ENCODE measurements at places on chromosomes 7 and 10.

GRCh38 chr7:150322114-150322832, 882 bp upstream of the LRRC61 start:
- DNase-seq = no peak

DNA sequence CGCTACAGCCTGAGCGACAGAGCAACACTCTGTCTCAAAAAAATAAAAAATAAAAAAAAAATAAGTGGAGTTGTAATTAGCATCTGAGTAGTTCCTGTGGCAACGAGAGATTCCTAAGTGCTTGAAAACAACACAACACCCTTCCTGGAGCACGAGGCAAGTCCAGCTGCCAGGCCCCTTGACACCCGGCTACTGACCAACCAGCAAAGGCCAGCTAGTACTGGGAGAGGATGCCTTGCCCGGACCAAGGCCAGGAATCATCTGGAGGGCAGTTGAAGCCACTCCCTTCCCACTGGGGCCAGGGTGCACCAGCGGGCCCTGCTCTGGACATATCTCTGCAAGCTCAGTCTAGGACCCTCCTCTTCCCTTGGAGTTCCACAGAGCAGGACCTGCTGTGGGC, 536 bp downstream of the C10orf105 start:
- no peak for DNase-seq

GRCh38 chr7:36911788-36912187, 187.5 kb upstream of the AOAH start:
- DNase-seq = no peak

GRCh38 chr10:27481486-27481885, 22.6 kb upstream of the RAB18 start:
- no peak for DNase-seq

DNA sequence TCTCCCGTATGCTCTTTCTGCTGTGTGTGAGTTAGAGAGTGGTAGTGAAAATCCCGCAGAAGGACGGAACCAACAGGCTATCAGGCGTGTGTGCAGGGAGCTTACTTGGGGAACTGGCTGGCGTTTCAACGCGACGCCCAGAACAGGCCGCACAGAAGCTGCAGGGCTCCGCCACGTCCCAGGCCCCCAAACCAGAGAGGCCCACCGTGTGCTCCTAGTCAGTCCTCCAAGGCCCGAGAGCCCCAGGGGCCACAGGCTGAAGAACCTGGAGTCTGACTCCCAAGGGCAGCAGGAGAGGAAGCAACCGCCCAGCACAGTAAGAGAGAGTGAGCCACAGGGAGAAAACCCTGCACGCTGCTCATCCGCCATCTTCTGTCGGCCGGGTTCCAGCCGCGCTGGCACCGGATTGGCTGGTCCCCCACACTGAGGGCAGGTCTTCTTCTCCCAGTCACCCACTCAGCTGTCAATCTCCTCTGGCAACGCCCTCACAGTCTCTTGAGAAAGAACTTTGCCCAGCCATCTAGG, 730.6 kb upstream of the VSTM2A start:
- DNase-seq = no peak

Measured in left renal cortex interstitium (tissue), 4 donors.